ENCODE measurements at places on chromosomes 5 and 9.
A peak's percentile ranks its signal among the peaks of the same experiment; 100 is the strongest.

DNA sequence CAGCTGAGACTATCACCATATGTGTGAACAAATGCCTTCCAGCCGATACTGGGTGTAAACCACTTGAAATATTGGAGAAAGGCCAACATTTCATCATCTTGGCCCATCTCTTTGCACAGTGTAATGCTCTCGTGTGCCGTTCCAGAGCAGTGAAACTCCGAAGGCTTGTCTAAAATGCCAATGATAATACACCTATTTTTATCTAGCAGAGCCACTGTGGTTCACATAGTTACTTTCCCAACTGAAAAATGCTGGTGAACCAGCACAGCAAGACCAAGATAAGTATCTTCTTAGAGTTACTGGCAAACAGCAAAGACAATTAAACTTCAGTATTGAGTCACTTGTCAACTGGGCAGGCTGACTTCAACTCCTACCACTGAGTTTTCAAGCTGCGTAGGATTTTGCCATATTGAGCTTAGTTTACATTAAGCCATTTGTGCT, 379.9 kb upstream of the ACTBL2 start:
- peak; percentile 72 for DNase-seq

DNA sequence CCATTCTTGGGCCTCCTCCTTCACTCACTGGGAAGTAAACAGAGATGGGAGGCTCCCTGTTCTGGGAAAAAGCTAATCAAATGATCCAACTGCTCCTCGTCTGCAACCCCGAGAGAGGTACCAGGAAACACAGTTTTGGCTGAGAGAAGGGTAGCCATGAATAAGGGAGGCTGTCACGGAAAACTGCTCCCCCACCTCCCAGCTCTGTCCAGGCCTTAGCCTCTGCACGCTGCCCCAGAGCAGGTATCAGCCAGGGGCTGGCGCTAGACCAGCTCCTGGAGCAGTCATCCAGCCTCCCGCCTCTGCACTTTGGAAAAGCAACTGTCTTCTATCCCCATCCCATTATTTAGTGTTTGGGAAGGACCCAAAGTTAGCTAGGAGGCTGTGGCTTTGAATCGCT, 266.1 kb downstream of the NDUFS4 start:
- DNase-seq: no peak

DNA sequence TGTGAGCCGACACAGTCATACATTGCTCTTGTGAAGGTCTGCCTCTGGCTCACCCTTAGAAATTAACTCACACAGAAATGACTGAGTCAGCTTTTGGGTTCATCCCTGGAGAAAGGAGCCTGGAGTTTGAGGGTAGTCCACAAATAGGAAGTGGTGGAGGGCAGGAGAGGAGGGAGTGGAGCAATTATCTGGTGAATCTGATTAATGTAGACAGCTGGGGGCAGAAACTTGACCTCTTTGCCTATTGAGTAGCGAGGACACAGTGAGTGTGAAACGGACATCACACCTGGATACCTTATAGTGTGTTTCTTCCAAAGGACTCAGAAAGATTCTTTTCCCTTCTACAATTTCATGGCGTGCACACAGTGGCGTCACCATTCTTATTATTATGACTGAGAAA, 48.5 kb upstream of the MSX2 start:
- no peak for DNase-seq

GRCh38 chr5:140246378-140247122, 56.4 kb downstream of the PFDN1 start:
- DNase-seq: peak; percentile 40

DNA sequence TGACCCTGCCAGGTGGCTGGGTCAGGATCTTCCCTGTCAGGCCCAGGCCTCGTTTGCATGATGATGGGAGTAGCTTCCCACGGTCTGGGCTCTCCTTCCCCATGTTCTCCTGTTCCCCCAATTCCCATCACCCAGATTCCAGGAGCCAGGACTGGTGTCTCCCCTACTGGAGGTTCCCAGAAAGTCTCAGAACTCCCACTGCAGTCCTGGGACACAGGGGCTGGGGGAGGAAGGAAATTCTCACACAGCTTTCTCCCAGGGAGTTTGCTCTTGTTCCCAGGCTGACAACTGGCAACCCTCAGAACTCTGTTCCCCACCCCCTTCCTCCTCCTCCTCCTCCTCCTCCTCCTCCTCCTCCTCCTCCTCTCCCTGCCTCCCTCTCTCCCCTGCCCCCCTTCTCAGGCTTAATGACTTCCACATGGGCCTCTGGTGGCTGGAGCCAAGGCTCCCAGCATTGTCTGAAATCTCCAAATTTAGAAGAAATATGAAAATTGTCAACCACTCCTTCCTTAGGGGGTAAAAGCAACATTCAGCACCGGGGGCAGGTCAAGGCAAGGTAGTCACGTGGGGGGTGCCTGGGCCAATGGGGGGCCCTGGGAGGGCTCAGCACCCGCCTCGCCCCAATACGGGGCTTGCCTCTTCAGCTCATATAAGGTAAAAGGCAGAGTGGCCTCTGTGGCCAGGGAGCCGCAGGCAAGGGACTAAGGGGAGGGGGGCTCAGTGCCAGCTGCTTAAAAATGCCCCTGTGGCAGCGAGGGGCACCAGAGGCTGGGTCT, 27.3 kb upstream of the IL17B start:
- DNase-seq: no peak

GRCh38 chr9:120791161-120791560, 2.1 kb downstream of the FBXW2 start:
- DNase-seq: no peak

DNA sequence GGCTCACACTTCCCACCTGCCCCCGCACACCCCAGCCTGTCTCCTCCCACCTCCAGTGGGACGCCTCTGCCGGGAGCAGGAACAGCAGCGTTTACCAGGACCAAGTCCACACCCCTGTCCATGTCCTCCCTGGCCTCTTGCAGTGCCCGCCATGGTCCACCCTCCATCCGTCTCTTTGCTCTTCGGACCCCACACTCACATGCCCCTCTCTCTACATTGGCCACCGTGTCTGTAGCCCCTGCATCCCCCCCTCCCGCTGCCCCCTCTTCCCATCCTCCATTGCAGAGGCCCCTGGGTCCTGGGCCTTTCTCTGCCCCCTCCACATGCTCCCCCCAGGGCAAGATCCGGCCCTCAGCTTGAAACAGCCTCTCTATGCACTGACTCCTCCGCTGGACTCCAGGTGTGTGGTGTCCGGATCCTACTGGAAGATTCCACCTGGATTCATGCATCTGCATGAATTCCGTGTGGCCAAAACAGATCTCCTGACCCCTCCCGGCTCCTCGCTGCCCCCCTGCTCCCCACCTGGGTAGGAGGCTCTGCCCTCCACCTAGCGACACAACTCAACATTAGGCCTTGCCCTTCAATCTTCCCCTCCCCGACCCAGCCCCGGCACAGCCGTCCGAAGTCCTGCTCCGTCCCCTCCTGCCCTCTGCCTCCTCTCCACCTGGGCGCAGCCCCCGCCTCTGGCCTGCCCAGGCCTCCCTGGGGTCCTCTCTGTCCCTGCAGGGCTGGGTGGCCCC, 168.5 kb downstream of the OLFM1 start:
- no peak for DNase-seq

DNA sequence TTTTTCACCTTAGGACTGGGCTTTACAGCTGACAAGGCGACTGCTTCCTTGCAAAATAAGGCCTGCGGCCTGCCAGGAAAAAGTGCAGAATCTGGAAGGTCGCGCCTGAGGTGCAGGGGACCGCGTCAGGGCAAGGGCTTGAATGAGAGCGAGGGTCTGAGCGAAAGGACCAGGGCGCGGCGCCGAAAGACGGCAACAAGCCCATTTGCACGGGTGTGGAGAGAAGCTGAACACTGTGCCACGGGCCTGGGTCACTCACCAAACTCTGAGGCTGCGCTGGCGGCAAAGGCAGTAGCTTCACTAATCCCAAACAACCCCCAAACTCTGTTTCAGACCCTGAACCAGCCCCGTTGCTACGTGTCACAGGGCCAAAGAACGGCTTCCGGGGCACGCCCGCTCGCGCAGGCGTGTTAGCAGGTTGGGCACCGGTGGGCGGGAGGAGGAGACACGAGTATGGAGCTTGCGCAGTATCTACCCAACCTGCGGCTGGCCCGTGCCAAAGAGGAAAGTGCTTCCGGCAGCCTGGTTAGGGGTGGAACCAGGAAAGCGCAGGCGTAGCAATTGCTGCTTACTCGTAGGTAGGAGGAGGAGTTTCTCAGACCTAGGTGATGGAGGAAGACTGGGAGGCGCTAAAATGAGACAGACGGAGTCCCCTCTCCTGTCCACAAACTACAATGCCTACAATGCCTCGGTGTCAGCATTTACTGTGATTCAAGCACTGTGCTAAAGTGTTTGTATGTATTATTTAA, at the start of the genes KCTD16 and YIPF5:
TSS of gene KCTD16 (plus strand) at position 598 of the 749 bp plus-strand sequence.
TSS of gene YIPF5 (minus strand) at position 384 of the 749 bp plus-strand sequence. CDS start 704 bp downstream, outside the sequence.
- peak; percentile 95 for DNase-seq

GRCh38 chr5:61559722-61560121, 227.7 kb downstream of the ZSWIM6 start:
- no peak for DNase-seq

DNA sequence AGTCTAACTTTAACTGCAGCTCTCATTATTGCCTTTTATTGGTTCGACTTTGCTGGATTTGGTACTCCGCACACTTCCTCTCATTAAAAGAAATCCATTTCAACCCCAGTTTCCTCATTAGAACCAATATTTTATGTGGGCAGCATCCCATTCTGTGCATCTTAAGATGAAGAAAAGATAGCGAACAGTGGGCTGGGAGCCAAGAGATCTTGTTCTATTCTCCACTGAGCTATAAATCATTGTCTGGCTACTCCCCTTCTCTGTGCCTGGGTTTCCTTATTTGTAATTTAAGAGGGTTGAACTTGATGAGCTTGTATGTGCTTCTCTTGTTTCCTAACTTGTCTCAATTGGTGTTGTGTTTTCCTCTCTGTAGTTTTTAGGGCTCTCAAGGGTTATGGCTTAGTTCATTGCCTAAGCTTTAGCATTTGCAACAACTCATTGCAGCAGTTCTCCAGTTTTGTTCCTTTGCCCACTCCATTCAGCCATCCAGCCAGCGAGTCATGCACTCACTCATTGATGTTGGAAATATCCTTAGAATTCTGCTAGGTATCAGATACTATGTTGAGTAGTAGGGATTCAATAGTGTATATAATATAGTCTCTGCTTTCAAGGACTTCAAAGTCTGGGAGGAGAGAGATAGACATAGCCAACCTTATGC, 273.3 kb upstream of the TNC start:
- DNase-seq: no peak

- DNase-seq: no peak
Measured at GRCh38 chr9:116576386-116576785, 110.7 kb upstream of the TRIM32 start.

GRCh38 chr9:16628413-16628812, 242.1 kb downstream of the BNC2 start:
- DNase-seq: no peak

DNA sequence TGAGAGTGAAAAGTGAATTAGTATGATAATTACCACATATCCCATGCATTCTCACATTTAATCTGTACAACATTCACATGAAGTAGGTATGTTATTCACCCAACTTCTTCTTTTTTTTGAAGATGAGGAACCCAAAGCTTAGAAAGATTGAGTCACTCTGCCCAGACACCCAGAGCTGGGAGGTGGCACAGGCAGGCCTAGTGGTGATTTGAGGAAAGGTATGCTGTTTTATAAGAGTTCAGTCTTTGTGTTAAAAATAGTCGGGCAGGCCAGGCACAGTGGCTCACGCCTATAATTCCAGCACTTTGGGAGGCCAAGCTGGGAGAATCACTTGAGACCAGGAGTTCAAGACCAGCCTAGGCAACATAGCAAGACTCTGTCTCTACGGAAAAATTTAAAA, 285.3 kb downstream of the NR3C1 start:
- DNase-seq: no peak

- no peak for DNase-seq
Measured at GRCh38 chr9:68771376-68771775, 66.3 kb downstream of the PIP5K1B start.

- DNase-seq: no peak
Measured at GRCh38 chr5:181184845-181185216, 20.2 kb downstream of the TRIM7 start.

DNA sequence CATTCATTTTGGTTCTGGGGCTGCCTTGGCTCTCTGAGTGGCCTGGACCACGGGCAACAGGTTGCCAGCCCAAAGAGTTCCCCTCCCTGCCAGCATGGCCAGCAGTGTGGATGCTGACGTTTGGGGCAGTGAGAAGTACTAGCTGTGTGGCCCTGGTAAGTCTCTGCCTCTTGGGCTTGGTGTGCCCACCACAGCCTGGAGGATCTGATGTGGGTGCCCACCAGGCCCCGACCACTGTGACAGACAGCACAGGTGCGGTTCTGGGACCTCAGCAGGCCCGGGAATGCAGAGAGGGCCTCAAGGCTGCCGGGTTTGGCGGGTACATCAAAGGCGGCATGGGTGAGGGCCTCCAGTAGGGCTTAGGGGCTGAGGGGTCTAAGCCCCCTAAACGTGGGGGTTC, 33.6 kb upstream of the PITX1 start:
- no peak for DNase-seq

GRCh38 chr9:68552700-68553476, 12.2 kb upstream of the TMEM252 start:
- DNase-seq: no peak

- peak; percentile 63 for DNase-seq
Measured at GRCh38 chr5:106376522-106376921, 1294.2 kb downstream of the EFNA5 start.

DNA sequence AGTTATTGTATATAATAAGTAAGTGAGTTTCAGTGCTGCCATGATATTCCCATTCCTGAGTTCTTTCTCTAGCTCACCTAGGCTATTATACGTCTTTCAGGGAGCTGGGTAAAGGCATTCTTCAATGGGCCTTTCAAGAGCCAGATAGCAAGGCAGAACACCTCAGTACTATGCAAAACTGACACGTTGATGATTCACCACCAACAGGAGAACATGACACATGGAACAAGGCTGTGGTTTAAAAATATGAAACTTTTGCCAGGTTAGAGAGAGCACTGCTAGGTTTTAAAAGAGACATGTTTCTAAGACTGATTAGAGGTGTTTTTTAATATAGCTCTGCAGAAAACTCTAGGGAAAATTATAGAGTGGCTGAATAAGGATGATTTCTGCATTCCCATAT, 95.9 kb downstream of the UGCG start:
- DNase-seq: peak; percentile 89

- DNase-seq: no peak
Measured at GRCh38 chr9:106441283-106441682, 421.7 kb upstream of the ZNF462 start.

DNA sequence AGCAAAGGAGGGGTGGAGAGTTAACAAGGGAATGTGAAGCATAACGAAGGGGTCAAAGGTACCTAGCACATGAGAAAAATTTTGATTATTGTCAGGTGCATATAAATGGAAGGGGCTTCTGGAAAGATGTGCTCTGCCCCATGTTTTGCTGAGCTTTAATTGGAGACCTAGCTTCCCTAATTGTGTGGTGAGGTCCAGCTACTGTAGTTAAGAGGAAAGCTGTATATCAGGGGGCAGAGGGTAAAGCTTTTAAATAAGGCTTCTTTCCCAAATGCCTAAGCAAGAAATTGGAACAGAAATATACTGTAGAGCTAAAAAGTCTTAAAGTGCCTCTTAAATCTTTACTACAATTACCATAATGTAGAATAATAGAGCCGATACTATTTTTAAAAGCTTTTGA, 267.2 kb downstream of the MAT2B start:
- DNase-seq: no peak

GRCh38 chr5:168174376-168174775, 117.1 kb upstream of the WWC1 start:
- DNase-seq: peak; percentile 32
